ENCODE measurements at places on chromosomes 16 and 17.

- no peak for DNase-seq
These were observed 131.9 kb downstream of the C16orf95 start for GRCh38 chr16:87185308-87185707.

DNA sequence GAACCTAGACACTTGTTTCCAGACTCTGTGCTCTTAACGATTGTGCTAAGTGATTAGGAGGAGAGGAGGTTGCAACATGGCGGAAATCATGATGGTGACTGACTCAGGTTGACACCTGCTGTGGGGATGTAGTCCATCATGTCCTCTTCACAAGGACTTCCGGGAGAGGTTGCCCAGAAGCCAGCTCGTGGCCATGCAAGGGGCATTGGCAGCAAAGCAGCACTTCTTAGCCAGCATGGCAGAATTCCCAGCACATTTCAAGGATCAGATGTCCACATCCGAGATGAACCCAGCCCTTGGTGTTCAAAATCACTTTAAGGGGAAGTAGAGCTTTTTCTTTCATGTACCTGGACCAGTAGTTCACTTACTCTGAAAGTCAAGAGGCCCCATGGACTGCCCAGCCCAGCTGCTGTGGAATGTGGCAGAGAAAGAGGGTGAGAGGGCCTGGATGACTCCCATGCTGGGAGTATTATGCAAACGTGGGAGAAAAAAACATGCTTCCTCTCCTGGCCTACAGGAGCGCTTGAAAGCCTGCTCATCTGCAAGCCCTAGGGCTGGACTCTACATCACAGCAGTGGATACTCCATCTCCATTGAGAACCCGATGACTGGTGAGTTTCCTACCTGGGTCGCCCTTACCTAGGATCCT lies 65.5 kb downstream of the IRX6 start:
- no peak for DNase-seq

DNA sequence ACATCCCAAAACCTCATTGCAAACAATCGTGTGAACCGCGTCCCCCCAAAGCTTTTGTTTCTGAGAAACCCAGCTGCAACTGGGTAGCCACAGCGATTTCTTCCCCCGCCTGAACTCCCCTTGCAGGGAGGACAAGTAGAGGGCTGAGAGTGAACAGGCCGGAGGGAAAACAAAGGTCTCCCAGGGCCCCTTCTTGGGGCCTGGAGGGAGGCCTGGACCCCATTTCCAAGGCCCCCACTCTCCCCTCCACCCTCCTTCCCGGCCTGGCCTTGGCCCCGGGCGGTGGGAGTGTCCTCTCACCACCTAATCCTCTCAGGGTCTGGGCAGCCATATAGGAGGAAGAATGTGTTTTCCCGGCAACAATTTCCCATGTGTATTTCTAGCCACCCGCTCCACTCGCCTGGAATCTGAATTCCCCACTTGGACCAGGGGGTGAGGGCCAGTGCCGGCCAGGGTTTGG lies 2.6 kb downstream of the GLIS2 start:
- no peak for DNase-seq

- DNase-seq = no peak
These were observed 120.8 kb upstream of the SEC14L1 start for GRCh38 chr17:77019893-77020379.

GRCh38 chr17:20266806-20267458 lies 200.4 kb downstream of the LGALS9B start:
- no peak for DNase-seq

GRCh38 chr16:2151188-2152091 lies 3.0 kb downstream of the RAB26 start:
- DNase-seq = no peak

- DNase-seq = no peak
These were observed 90.5 kb downstream of the SEC14L1 start for GRCh38 chr17:77231076-77231871.

Data from GOT3 (cell line).